ENCODE measurements at places on chromosomes 12 and 14.
A peak's percentile ranks its signal among the peaks of the same experiment; 100 is the strongest.

- no peak for DNase-seq
Observed at GRCh38 chr12:88166179-88166578, 24.1 kb downstream of the TMTC3 start.

GRCh38 chr12:20757-21156 is 45.8 kb upstream of the IQSEC3 start:
- DNase-seq = no peak

DNA sequence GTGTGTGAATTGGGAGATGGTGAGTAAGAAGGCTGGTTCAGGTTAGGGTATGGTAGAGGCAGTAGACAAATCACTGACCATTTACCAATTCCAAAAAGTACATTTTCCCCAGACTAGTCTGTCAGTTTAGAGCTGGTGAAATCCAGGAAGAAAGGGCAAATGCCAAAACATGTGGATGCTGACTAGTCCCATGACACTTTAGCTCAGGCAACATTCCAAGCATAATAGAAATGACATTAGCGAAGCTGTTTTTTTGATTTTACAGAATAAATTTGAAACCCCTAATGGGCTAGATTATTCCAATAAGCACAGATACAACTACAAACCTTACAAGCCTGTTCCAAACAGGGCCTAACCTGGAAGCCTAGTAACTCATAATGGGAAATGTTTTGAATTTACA is 884.2 kb downstream of the FLRT2 start:
- DNase-seq = no peak

DNA sequence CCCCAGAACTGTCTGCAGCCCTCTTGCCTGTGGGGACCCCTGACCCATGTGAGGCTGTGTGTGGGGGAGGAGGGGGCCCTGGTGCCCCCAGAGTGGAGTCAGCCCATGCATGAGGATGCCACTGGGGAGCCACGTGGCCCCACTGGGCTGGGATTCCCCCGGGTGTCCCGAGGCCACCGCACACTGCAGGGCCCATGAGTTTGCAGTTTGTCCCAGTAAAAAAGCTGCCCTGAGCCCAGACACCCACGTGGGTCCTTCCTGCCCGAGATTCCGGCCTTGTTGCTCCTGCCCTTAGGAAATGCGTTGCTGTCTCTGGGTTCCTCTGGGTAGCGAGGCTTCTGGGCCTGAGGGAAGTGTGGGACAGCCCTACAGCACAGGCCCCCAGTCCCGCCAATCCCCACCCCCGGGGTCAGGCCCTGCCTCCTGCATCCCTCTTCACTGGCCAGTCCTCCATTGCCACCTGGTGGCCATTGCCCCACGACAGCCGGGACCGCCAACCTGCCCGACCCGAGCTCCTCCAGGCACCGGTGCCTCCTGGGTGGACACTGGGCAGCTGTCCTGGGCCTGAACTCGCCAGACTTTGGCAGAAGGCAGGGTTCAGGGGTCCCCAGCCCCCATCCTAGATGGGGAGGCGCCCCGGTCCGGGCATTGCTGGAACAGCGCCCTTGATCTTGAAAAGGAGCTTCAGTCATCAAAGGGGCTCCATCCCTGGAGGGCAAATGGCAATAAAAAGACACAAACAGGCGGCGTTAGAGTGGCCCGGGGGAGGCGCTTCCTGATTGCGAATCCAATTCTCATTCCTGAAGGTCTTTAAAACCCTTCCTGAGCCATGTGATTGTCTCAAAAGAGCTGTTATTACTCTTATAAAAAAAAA is 15.6 kb upstream of the C14orf180 start:
- DNase-seq = peak; percentile 94

DNA sequence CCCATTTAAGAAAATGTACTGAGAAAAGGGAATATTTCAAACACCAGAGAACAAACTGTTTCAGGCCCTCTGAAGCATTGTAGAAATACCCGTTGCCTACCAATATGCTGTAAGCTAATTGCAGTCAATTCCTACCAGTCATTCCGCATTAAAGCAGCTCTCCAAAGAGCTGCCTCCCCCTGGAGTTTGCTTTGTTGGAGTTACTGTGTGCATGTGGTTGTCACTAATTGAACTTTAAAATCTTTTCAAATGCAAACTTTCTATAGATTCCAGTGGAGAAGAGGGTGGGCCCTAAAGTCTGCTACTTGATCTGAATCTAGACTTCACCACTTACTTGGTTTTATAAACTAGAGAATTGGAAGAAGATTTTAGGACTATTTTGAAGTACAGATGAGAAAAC is 112.7 kb downstream of the PLXNC1 start:
- no peak for DNase-seq

GRCh38 chr12:31507966-31508365 is 83.0 kb downstream of the DENND5B start:
- no peak for DNase-seq

DNA sequence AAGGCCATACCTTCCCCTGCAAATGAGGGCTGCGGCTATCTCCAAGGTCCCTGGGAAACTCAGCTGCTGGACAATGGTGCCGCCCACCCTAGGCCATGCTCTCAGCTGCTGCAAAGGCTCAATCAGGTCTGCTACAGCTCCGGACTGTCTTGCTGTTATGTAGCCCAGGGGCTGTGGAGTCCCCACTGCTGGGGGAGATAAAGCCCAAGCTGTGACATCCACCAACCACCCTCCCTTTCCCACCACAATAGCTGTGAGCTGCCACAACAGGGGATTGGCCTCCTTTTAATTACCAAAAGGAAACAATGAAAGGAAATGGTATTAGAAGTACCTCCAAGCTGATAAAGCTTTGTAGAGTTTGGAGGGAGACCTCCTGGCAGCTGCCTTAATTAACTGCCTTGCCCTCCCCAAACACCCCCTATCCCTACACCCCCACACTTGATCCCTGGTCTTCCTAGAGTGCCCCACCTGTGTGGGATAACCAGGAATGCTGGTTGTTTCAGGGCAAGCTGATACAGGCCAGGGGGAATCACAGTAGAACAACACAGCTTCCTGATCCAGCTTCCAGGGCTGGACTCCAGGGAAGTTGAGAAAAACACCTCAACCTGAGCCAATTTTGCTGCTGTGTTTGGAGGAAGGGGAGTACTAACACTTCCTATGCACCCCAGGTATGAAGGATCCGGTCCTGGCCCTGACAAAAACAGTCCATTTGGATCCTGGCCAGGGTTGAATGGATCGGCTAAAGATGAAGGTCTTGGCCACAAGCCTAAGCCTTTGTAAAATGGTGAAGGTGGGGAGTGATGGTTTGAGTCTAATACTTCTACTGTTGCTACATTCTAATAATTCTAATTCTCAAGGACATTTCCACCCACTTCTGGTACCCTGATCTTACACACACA is at the start of gene VWF:
Gene VWF, minus strand, starts transcription at position 260 of the 899 bp plus-strand sequence. CDS start 1,474 bp downstream, outside the sequence.
- DNase-seq = no peak

DNA sequence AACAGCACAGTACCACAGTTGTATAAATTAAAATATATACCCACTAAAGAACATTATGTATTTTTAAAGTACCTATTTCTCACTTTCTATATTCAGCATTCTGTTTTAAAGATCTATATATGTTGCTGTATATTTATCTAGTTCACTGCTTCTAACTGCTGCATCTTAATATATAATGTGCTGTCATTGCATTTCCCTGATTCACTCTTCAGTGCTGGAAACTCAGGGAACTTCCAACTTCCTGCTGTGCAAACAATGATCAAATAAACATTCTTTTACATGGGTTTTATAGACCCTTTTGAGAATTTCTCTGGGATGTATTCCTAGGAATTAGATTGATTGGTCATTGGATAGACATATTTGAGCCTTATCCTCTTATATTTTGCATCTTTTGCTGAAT is 379.1 kb downstream of the APAF1 start:
- no peak for DNase-seq

DNA sequence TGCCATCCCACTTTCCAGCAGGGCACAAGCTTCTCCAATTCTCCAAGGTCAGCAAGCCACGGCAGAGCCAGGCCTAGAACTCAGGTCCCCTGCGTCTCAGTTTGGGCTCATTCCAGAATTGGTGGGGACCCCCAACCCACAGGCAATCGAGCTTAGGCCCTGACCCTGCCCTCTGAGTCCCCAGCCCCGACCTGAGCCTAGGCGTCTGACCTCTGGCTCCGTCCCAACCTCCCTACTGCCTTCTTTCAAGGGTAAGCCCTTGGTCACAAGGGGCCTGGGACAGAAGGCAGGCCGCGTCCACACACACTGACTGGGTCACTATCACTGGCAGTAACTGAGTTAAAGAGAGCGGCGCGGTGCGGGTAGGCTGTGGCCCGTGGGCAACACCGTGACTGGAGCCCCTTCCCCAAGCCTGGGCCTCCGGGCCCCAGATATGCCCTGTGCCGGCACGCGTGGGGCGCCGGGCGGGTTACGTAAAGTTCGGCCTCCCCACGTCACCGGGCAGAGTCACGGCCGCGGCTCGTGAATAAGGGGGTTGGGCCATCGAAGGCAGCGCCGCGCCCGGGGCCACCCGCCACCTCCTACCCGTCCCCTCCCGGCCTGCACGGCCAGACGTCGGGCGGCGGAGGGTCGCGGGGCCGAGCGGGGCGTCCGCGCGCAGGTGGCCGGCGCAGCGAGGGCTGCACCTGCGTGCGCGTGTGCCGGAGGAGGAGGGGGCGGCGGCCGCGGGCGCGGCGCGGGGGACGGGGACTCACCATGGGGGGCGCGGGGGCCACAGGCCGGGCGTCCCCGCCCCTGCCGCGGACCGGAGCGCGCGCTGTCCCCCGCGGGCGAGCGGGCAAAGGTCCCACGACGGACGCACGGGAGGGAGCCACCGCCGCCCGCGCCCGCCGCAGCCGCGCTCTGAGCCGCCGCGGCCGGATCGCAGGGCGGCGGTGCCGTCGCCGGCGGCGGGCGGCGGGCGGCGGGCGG is 516 bp downstream of the ANKRD9 start:
- no peak for DNase-seq

DNA sequence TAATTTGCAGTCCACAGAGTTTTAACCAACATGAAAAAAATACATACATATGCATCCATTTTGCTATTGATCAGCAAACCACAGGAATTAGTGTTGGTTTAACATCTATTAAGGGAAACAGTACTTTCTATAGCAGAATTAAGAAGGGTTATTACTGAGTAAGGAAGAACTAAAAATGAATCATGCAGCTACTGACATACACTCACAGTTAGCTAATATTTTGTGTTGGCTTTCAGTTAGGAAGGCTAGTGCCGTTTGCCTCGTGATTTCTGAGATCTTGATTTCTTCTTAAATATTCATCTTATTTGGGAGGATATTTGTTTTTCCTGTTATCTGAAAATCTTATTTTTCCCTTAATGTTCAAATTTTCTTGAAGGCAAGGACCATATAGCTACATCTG is 423.4 kb downstream of the NOVA1 start:
- DNase-seq = no peak

GRCh38 chr12:90959538-90960139 is 4.7 kb upstream of the CCER1 start:
- DNase-seq = peak; percentile 51

GRCh38 chr14:68986926-68987652 is 8.0 kb upstream of the ACTN1 start:
- no peak for DNase-seq

DNA sequence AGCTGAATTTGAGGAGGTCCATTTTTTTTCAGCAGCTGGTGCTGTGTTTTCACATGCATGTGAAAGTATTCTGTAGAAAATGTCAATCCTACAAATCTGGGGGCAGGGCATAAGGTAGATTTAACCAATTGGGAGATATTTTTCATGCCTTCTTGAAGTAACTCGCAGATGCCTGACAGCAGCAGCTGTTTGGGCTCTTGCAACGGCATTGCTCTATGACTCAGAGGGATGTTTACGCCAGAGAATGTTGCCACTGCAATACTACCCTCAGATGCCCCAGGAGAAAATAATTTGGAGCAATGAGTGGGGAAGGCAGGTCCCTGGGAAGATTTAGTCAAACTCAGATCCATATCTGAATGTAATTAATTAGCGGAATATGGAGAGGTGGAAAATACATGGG is 42.5 kb upstream of the MYBPC1 start:
- DNase-seq = peak; percentile 23

- no peak for DNase-seq
Observed at GRCh38 chr12:52924764-52925716, 20.2 kb upstream of the KRT8 start.

DNA sequence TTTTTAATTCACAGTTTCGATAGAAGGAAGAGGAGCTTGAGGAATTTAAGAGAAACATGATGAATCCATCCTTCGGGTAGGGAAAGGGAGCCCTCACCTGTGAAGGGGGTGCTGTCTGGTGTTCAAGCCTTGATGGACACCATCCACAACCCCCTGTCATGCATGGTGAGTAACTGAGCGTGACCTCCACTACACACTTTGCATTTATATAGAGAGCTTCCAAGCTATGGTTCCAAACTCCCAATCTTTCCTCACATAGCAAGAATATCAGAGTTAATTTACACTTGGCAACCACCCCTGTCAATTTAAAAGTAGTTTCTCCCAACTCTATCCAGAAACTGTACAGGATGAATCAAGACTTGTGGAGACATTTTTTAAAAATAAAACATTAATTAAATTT is 13.1 kb upstream of the NID2 start:
- no peak for DNase-seq

DNA sequence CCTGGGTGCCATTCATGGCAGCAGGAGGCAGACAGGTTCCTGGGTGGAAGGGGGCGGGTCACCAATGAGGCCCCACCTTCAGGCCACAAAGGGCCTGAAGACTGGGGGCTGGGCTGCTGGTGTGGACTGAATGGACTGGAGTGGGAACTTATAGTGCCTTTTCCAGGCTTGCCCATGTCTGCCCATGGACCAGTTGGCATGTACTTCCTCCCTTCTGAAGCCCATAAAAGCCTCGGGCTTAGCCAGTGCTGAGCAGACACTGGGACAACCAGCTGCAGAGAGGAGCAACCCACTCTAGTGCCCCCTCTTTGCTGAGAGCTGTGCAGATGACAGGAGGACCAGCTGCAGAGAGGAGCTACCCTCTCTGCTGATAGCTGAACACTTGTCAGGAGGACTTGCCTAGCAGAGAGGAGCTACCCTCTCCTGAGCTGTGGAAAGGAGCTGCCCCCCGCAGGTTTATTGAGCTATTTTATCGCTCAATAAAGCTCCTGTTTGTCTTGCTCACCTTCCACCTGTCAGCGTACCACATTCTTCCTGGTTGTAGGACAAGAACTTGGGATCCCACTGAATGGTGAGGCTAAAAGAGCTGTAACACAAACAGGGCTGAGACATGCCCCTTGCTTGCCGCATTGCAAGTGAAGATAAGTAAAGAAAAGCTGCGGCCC is 34.0 kb downstream of the APAF1 start:
- DNase-seq = no peak

- DNase-seq = no peak
Observed at GRCh38 chr12:81370456-81370855, 292.6 kb downstream of the ACSS3 start.

GRCh38 chr12:76556368-76556767 is 3.2 kb downstream of the OSBPL8 start:
- DNase-seq = no peak

- no peak for DNase-seq
Observed at GRCh38 chr12:12387501-12387900, 30.6 kb downstream of the BORCS5 start.

GRCh38 chr12:84036912-84037311 is 875.7 kb downstream of the SLC6A15 start:
- no peak for DNase-seq

GRCh38 chr12:103637021-103637420 is 49.9 kb downstream of the STAB2 start:
- DNase-seq = no peak

GRCh38 chr14:93122826-93123225 is 7.1 kb upstream of the ITPK1 start:
- DNase-seq = no peak

GRCh38 chr12:152440-152839 is 61.5 kb downstream of the SLC6A12 start:
- no peak for DNase-seq

All from NCI-H1694 treated with DMSO at 0.1 percent for 48 hours (cell line).